ENCODE measurements at places on chromosomes 5 and 9.

DNA sequence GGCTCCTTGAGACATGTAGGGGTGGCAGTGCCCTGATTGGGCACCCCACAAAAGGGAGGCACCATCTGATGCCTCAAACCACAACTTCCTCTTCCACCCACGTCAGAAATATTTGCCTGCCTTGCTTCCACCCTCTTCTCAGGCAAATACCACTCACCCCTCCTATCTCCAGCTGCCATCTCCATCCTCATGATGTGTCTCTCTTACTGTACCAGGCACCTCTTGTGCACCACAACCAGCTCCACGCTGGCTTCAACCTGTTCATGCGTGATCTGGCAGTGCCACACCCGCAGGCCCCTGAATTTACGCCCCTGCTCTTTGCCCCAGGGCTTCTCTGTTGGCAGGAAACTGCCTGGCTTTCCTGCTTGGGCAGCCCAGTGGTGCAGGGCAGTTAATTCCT, 87.8 kb upstream of the HSPA9 start:
- peak; percentile 32 for DNase-seq

DNA sequence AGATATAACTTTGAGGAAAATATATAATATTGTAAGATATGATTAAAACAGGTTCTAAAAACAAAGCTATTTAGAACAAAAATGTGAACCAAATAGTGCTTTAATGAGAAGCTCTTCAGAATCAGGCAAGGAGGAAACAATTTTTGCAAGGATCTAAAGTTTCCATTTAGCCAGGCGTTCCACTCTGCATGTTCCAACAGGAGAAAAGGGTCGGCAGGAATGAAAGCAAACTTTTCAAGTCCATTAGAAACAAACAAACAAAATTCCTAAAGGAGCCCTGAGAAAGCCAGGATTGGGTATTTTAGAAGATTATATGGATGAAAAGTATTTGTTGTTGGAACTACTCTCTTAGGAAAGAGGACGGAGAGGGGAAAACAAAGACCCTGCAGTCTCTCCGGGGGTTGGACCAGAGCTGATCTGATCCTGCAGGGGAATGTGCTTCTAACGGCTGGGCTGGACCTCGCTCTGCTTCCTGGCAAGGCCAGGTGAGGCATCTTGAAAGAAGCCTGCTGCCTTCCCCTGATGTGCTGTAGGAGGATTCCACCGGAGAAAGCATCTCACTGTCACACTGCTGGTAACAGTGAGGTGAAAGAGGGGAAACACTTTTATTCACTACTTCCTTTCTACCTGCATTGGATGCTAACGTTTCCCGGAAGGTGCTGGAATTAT, 94.6 kb downstream of the PRRT1B start:
- no peak for DNase-seq

DNA sequence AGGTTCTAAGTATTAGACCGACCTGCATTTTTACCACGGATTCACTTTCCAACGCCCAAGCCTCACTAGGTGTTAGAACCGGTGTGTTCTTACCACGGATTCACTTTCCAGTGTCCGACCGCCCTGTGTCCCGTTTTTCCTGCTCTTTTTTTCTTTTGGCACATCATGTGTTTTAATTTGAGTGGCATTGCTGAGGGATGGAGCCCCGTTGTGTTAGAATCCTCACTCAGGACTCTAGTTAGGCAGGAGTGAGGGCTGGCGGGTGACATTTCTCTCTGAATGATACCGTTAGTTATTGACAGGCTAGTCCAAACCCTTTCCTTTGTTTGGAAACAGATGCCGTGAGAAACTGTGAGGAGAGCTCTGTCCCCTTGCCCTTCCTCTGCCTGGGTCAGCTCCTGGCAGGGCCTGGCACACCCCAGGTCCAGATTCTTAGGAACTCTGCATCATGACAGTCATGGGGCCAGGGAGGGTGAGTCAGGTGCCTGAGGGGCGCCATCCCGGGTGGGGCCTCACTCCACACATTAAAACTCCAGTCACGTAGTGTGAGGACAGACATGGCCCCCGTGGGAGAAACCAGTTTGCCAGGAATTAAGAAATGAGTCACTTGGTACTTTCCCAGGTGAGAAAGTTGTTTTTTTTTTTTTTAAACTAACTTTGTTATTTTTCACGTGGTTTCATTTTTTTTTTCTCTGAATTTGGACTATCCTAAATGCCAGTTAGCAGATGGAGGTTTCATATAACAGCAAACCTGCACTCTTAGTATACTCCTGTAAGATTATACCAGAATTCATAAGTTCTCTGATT, 15.8 kb downstream of the EXOC3 start:
- DNase-seq: no peak

DNA sequence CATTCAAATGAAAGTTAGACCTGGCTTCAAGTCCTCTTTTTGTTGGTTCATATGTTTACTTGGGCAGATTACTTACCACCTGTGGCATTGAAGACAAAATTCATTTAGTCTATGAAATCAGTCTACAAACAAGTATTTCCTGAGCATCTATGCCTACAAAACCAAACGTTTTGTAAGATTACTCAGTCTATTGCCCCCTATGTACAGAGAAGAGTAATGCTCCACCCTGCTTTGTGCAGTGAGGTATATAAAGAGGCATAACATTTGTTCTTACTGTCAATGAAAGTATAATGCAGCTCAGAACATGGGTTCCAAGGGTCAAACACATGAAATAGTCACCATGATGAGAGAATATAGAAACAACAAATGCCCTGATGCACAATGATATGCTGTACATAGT, 580.7 kb downstream of the KIF4B start:
- DNase-seq: no peak

GRCh38 chr5:127586811-127587210, 62.1 kb upstream of the CTXN3 start:
- no peak for DNase-seq

- peak; percentile 53 for DNase-seq
Measured at GRCh38 chr5:179795049-179795862, 1.5 kb downstream of the LTC4S start.

DNA sequence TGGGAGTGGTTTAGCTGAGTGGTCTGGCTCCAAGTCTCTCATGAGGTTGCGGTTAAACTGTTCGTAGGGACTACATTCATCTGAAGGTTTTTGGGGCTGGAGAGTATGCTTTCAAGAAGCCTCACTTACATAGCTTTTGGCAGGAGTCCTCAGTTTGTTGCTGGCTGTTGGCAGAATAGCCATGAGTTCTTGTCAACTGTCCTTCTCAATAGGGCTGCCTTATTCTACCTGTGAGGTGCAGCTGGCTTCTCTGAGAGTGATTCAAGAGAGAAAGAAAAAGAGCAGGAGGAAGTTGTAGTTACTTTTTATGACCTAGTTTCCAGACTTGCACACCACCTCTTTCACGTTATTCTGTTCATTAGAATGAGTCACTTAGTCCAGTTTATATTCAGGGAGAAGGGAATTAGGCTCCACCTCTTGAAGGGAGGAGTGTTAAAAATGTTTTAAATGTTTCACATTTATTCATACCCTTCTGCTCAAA, 33.2 kb downstream of the YTHDC2 start:
- DNase-seq: no peak

DNA sequence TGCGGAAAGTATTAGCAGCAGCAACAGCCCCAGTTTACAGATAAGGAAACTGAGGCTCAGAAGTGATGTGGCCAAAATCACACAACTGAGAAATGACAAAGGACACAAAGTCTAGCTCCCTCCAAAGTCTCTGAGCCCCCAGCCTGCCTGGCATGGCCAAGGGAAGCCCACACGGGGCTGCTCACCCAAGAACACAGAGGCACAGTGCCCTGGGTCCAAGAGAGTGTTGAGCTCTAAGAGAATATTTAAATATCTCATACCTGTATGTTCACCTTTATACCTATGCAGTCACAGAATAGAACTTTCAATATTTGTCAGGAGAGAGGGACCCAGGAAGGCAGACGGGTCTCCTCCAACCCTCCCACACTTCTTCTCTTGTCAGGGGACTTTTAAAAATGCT, 16.6 kb downstream of the VAV2 start:
- DNase-seq: no peak
